Urinary bladder (tissue), 4 donors: ENCODE measurements at places on chromosomes 7 and 10. TPM values are rescaled to one million over a fixed set of nuclear protein-coding genes. Genes with fewer than 3 reads are reported as not detected.
A peak's percentile ranks its signal among the peaks of the same experiment; 100 is the strongest.

DNA sequence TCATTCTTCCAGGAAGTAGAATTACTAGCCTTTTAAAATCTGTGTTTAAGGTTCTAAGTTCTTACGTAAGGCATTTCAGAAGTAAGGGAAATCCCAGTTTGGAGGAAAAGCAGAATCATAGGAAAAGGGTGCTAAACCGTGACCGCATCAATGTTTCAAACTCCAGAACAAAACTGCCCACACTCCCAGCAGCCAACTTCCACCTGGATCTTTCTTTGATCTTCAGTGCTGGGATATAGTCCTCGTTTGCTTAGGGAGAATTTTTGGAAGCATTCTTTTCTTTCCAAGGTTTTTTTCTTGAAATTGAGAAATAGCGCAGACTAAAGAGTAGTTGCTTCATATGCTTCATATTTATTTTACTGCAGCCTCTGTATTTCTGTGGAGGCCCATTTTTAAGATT is 8.9 kb downstream of the PROSER2 start:
- DNase-seq = no peak

DNA sequence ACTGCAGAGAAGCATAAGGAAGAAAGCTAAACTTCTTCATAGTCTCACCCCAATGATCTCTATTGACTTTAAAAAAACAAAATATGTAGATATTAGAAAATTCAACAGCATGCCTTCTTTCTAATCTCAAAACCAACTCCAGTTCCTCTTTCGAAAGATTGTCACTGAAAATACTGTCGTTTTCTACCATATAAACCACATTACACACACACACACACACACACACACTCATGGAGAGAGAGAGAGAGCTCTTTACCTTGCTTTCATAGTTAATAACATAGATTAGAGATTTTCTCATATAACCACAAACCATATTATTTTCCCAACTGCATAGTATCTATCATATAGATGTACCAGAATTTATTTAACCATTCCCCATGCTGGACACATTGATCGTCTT is 296.2 kb upstream of the MGMT start:
- no peak for DNase-seq

- no peak for DNase-seq
These were observed 79.7 kb upstream of the NOBOX start for GRCh38 chr7:144483189-144483588.

- no peak for DNase-seq
These were observed 75.2 kb upstream of the CELF2 start for GRCh38 chr10:10942441-10942840.

GRCh38 chr7:151884312-151885201 is 7.6 kb upstream of the PRKAG2 start:
- no peak for DNase-seq

DNA sequence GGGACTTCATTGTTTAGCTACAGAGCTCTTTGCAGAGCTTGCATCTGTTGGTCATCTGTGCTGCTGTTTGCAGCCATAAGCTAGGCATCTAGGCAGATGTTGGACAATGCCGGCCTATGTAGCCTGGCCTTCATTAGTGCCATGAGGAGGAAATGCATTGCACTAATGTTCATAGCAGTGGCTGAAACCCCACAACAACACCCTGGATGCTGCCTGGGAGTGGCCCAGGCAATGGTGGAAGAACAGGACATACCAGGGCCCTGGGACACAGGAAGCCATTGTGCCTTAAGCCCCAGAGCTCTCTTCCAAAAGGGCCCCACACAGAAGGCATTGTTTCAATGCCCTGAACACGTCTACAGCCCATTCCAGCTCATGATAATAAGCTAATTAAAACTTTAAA is 131.5 kb upstream of the LYZL1 start:
- no peak for DNase-seq

GRCh38 chr10:33235251-33235884 is 99.1 kb downstream of the NRP1 start:
- DNase-seq = peak; percentile 14

DNA sequence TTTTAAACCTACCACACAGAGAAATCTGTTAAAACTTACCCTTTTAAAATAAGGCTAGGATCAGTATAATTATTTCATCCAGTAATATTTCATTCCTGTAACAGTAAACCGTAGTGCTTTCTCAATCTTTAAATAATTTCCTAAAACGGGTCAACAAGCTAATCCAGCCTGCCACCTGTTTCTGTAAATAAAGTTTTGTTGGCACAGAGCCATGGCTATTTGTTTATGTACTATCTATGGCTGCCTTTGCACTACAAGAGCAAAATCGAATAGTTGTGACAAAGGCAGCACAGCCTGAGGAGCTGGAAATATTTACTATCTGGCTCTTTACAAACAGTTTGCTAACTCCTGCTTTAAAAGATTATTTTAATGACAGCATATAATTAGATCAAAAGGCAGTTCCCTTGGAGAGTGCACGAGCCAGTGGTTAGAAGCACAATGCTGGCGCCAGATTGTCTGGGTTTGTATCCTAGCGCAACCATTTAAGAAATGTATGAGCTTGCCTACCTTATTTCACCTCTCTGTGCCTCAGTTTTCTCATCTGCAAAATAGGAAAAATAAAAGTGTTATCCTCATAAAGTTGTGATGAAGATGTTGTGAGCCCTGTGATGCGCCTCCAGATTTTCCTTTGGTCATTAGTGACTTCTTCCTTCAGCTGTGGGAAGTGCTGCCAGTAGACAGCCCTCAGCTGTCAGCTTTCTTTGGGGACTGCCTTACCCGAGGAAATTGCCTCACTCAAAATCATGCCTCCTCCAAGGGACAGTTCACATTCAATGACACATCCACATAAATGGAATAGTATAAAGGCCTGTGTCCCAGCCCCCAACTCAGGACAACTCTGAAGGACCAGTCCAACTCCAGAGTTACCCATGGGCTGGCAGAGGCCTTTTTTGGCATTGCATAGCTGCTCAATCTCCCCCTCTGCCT is 11.8 kb upstream of the MIOS start:
- no peak for DNase-seq

- DNase-seq = no peak
These were observed 19.8 kb downstream of the IGF2BP3 start for GRCh38 chr7:23450518-23450917.

DNA sequence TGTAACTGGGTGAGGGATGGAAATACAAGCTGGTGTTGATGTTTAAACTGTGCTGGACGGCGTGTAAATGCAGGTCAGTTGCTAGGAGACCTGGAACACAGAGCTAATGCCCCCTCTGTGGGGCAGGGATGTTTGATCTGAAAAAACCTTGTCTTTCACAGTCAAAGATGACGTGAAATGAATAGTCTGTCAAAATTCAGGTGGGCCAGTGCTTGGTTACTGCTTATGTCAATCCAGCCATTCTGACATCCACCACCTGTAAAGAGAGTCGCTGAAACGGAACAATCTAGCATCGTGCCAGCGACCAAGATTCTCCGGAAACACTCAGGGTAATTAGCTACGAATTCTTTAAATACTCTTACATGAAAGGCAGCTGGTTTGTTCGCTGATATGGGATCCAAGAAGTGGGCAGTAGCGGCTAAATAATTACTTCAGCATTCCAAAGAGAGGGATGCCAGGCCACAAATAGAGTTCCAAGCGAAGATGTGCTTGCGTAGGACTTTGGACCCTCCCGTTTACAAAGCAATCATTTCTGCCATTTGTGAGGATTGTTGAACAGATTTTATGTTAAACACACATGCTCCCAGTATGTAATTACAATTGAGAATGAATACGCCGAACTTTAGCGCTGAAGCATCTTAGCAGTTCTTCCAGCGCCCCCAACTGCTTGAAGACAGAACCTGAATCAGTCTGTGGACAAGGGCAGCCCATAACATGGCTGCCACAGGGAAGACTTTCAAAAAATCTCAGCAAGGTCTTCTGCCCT is 7.3 kb upstream of the ASB4 start:
- DNase-seq = no peak

DNA sequence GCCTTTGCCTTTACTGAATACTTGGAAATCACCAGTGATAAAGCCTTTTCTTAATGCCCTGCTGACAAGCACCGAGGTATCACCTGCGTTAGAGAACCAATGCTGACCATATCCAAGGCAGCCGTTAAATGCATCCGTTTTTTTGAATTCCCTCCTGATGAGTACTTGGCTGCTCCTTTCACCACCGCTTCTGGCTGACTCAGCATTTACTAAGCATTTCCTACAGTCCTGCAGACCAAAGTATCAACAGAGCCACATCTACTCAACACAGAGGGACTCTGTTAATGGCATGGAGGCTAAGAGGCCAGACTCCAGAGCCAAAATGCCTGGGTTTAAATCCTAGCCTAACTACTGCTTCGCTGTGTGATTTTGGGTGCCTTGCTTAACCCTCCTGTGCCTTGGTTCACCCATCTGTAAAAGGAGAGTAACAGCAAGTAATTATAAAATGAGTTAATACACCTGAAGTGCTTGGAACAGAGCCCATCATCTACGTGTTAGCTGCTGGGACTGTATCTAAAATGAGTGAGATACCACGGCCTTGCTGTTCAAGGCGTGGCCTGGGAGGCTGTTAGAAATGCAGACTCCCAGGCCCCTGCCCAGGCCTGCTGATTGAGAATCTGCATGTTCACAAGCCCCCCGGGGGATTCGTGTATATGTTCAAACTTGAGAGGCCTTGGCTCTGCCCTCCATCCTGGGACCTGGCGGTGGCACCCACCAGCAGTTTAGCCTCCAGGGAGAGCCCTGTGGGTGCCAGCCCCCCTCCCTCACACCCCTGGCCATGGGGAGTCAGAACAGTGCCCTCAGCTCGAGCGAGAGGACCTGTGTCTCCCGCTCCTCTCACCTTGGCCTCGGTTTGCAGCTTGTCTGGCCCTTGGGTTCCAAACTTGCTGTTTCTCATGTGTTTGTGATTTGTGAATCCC is 30.8 kb upstream of the EFCAB10 start:
- DNase-seq = no peak

DNA sequence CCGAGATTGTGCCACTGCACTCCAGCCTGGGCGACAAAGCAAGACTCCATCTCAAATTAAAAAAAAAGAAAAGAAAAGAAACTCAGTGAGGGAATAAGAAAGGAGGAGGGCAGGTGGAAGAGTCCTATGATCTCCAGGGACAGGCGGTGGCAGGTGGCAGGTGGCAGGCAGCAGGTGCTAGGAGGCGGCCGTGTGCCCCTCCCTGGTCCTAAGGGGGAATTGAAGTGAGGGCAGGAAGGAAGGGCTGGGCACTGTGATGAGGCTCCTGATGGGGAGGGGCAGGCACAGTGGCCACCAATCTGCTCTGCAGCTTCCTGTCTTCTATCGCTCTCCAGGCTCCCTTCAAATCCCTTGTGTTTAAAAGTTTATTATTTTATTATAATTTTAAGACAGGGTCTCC is 41.2 kb upstream of the UBE3C start:
- DNase-seq = no peak

- DNase-seq = no peak
These were observed 31.7 kb upstream of the ASL start for GRCh38 chr7:66043681-66044497.

DNA sequence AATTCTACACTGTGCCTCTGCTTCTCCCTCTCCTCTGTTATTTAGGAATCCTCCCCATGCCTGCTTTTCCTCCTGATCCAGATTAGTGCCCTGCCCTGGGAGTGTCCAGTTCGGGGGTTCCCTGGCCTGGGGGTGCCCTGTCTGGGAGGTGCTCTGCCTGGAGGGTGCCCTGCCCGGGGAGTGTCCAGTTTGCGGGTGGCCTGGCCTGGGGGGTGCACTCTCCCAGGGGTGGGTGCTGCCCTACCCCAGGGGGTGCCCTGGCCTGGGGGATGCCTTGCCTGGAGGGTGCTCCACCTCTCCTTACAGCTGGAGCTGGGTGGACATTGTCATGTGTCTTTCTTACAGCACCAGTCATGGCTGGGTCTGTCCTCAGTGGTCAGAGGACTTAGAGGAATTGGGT is 20.2 kb downstream of the RAMP3 start:
- DNase-seq = no peak

- DNase-seq = no peak
These were observed 103.0 kb upstream of the LRRTM3 start for GRCh38 chr10:66822801-66823200.

GRCh38 chr7:6012355-6013104 is 3.5 kb downstream of the AIMP2 start:
- no peak for DNase-seq

DNA sequence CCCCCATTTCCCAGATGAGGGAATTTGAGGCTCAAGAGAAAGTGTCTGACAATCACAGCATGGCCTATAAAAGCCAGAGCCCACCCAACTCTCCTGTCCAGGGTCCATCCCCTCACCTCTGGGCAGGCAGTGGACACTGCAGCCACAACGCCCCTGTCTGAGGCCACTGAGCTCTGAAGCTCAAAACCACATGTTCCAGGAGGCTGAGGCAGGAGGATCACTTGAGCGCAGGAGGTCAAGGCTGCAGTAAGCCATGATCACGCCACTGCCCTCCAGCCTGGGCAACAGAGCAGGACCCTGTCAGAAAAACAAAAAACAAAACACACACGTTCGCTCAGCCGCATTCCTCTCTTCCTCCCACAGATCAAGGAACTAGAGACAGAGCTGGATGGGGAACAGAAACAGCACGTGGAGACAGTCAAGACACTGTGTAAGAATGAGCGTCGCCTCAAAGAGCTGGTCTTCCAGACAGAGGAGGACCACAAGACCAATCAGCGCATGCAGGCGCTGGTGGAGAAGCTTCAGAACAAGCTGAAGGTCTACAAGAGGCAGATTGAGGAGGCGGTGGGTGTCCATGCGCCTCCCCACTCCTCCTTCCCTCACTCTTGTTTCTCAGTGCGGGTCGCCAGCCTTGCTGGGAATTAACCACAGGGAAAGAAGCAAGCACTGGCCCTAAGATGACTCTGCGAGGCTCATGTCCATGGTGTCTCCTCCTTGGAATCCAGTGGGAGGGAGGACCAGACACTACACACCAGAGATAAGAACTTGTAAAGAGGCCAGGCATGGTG is 20.0 kb upstream of the ARPC1A start:
- DNase-seq = no peak

- no peak for DNase-seq
These were observed 128.2 kb downstream of the STRA8 start for GRCh38 chr7:135361788-135362187.

GRCh38 chr7:148328906-148329305 is 261.7 kb upstream of the C7orf33 start:
- no peak for DNase-seq

Gene GBX1
- not detected for total RNA-seq

Gene SSC4D
- total RNA-seq = 0.37 TPM

Gene PIK3AP1
- 6.6 TPM for total RNA-seq

Gene STAG3
- 0.90 TPM for total RNA-seq

Gene KCND2
- 5.9 TPM for total RNA-seq

Gene GALNT17
- 27.0 TPM for total RNA-seq

Gene DPY19L1
- total RNA-seq = 72.8 TPM

Gene DNAJC2
- 21.9 TPM for total RNA-seq

Gene ZNF365
- 0.85 TPM for total RNA-seq

Gene NET1
- total RNA-seq = 108 TPM

Gene GNG11
- total RNA-seq = 48.1 TPM
